AG04450 (cell line): ENCODE measurements at places on chromosomes 5 and 9.

- DNase-seq: no peak
Observed at GRCh38 chr5:150525163-150525562, 17.2 kb downstream of the NDST1 start.

GRCh38 chr9:132231019-132231701 lies 69.3 kb downstream of the NTNG2 start:
- no peak for DNase-seq

- no peak for DNase-seq
Observed at GRCh38 chr5:61321669-61322068, 10.4 kb upstream of the ZSWIM6 start.

- DNase-seq: no peak
Observed at GRCh38 chr5:140324617-140325241, 21.7 kb downstream of the HBEGF start.

GRCh38 chr9:84322828-84323227 lies 17.7 kb downstream of the SLC28A3 start:
- DNase-seq: peak; percentile 42

DNA sequence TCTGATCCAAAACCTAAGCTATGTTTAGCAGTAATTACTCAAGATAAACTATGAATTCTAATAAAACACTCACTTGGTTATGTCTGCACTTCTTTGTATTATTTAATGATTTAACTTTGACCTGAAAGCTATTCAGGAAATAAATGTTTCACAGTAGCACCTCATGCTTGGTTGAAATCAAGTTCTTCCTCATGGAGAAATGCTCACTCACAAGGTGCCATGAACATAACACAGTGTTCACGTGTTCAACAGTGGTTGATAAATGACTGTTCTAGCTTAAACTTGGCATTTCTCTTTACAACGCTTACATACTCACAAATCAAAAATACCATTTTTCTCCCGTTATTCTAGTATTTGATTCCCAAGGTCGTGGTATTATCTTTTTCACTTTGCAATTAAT lies 35.8 kb downstream of the PUM3 start:
- no peak for DNase-seq

GRCh38 chr9:115200711-115201505 lies 83.0 kb upstream of the TNC start:
- no peak for DNase-seq

- DNase-seq: no peak
Observed at GRCh38 chr5:43316421-43316820, 3.2 kb upstream of the HMGCS1 start.

DNA sequence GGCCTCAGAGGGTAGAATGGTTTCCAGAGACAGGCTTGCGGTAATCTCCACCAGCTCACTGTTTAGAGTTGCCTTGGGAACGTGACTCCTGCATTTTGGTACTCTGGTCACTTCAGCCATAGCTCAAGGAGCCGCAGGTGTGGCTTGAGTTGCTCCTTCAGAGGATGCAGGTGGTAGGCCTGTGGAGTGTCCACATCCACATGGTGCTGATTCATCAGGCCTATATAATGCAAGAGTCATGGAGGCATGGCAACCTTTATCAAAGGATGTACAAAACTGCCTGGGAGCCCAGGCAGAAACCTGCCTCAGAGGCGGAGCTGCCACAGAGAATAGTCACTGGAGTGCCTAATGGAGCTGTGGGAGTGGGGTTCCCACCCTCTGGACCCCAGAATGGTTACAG lies 114.2 kb downstream of the ANXA1 start:
- no peak for DNase-seq

- DNase-seq: no peak
Observed at GRCh38 chr5:132268769-132269551, 11.5 kb downstream of the PDLIM4 start.

GRCh38 chr9:71725590-71726338 lies 42.5 kb downstream of the CEMIP2 start:
- peak; percentile 80 for DNase-seq

DNA sequence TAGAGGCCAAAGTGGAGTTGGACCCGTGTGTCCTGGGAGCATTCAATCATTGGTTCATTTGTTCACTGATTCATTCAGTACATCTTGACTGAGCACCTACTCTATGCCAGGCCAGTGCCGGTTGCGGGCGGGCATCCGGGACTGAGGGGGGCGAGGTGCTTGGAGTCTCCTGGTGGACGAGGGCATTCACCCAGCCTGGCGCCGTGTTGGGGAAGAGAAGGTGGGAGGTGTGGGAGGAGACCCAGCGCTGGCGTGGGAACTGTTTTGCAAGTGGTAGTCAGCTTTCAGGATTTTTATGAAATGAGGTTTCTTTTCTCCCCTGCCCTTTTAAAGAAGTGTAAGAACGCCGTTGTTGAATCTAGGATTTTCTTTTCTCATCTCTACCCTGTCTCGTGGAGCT lies 37.2 kb downstream of the NCS1 start:
- DNase-seq: no peak

DNA sequence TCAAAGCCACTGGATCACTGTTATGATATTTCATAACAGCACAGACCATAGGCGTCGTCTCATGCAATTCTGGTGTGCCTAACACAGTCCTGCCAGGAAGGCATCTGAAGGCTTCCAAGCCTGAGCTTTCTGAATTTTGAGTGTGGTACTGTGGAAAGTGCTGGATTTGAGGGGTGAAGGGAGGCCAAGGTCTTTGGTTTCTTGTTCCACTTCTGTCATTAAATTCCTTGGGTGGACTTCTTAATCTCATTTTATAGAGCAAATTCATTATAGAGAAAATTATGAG lies 441.3 kb upstream of the PIK3R1 start:
- DNase-seq: no peak

DNA sequence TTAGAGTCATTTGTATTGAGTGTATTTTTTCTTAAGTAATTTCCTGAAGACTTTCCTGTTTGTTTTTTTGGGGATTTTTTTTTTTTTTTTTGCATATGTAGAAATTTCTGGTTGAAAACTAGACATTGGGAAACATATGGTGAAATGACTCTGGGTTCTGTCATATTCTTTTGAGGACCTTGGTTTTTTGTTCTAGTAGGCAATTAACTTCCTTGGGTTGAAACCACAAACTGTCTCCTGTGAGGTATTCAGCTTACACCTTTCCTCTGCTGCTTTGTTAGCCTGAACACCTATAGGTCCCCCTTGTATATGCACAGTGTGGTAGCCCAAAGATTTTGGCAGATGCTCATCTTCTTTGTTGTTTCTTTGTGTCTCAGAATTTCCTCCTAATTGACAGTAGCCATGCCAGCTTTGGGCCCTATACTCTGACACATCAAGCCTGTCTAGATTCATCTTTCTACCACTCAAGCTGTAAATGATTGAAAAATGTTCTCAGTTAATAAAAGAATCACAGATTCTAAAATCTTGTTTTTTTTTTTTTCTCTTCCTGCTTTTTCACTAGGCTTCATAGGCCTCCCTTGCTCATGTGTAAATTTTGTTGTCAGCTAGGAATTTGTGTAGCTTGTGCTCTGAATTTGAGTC lies 140.6 kb downstream of the COMMD10 start:
- DNase-seq: no peak

DNA sequence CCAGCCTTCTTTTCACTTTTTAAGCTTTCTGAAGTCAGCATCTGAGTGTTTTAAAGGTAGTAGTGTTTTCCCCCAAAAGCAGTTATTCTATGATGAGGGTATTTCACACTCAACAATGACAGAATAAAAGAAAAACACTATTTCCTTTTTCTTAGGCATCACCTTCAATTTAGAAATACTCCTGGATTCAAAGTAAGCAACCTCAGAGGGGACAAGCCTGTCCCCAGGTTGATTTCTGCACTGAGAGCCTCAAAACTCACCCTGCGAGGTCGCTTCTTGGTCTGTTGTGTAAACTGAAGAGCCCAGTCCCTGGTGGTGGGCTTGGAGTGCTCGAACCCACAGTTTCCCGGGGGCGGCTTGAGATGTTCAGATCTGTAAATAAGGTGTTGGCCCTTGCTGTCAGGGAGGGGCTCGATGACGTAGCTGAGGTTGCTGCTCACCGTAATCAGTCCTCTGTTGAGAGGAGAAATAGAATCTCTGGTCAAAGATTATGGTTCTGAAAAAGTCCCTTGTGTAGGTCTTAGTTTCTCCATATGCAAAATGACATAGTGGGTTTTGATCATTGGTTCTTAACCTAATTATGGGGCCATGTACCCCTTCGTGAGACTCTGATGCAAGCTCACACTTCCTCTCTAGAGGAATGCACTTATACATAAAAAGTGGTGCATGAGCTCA lies 55.9 kb downstream of the ADAM19 start:
- no peak for DNase-seq

DNA sequence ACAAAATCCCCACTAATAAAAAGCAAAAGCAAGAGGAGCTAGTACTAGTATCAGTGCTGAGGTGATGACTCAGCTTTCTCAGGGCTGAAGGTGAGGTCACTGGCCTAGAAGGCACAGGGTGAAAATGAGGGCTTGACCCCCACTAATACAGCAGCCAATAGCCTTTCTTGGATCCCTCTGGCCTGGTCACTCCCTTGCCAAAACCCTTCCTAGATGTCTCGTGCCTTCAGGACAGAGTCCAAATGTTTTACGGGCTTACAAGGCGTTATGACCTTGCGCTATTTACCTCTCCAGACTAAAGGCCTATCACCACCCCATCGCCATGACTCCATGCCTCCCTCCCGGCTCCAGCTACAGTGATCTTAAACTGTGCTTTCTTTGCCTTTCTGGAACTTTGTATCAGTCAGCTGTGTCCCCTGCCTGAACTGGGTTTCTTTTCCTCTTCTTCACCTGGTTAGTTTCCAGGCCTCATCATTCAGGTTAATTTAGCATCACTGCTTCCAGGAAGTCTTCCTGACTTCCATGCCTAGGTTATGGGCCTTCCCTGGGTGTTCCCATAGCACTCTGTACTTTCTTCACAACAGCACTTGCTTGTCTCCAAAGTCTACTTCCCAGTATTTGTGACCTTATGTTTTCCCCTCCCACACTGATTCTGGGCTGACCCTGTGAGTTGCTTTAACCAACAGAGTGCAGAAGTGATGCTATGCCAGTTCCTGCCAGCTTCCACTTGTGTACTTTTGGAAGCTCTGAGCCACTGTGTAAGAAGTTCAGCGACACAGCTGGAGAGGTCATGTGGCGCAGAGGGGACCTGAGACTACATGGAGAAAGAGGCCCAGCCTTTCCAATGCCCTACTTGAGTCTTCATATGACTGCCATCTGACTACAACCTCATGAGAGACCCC lies 4.2 kb upstream of the DELE1 start:
- no peak for DNase-seq

DNA sequence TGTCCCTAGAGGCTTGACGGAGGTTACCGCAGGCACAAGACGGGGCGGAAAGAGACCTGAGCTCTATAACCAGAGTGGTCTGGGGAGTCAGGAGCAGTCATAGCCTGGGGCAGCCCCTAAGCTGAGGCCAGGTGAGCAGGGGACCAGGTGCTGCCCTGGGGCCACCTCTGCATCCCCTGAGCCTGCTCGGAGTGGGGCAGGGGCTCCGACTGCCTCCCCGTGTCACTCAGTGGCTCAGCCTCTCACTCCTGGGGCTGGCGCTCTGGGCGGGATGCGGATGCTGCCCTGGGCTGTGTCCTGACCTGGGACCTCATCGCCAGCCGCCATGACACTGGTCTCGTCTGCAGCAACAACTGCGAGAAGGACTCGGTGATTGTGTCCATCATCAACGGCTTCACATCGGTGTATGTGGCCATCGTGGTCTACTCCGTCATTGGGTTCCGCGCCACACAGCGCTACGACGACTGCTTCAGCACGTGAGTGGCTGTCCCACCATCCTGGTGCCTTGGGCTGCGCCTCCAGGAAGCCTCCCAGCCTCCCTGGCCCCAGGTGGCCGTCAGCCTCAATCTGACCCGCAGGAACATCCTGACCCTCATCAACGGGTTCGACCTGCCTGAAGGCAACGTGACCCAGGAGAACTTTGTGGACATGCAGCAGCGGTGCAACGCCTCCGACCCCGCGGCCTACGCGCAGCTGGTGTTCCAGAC lies 8.8 kb upstream of the SLC6A18 start:
- no peak for DNase-seq
